Sciatic nerve (tissue), 2 donors: ENCODE measurements at places on chromosomes 3 and 15.

GRCh38 chr3:51706788-51707731, at the start of gene GRM2:
GRM2 (plus strand) TSS chr3:51707068; CDS start chr3:51708984, 1,916 bp downstream.
- peak; percentile 84 for DNase-seq

DNA sequence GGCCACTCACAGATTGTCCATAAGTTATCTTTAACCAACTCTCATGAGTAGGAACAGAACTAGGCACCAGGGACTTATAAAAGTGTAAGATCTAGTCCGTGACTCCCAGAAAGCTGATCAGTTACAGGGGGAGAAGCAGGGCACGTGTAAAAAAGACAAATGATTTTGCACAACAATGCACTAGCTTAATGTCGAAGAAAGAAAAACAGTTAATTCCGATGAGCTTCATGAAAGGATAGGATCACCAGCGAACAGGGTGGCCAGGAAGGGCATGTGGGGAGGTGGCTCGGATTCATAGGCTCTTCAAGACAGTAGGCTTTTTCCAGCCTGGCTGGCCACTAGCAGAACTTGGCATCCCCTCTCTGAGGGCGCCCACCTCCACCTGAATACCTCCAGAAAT, 90.0 kb downstream of the IL5RA start:
- DNase-seq, result no peak

DNA sequence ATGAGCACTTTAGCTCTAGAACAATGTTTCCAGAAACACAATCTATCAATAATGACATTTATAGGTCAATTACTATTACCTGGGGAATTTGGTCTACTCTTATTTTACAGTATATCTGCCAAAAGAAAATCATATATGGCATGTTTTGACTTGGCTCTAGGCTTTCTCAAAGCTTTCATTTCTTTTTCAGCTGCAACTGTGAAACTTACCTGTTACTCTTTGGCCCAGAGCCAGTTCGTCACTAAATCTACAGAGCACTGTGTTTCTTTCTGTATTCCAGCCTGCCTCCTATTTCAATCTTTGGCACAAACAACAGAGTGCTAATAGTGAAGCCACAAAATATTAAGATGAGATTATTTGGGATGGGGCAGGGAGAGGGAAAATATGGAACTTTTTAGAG, 76.0 kb downstream of the P2RY1 start:
- no peak for DNase-seq

- no peak for DNase-seq
These were observed 58.0 kb downstream of the CHD2 start for GRCh38 chr15:92958105-92958504.

- DNase-seq, result no peak
These were observed 25.1 kb upstream of the ANKRD34C start for GRCh38 chr15:79257454-79257853.

GRCh38 chr3:127152684-127153505, 40.0 kb upstream of the PRR23E start:
- peak; percentile 28 for DNase-seq

GRCh38 chr15:40493089-40493840, 22.5 kb downstream of the CHST14 start:
- DNase-seq, result no peak

- no peak for DNase-seq
These were observed 40.4 kb downstream of the TM2D3 start for GRCh38 chr15:101611580-101612299.

- DNase-seq, result no peak
These were observed 52.9 kb downstream of the ARHGAP31 start for GRCh38 chr3:119347036-119347435.

DNA sequence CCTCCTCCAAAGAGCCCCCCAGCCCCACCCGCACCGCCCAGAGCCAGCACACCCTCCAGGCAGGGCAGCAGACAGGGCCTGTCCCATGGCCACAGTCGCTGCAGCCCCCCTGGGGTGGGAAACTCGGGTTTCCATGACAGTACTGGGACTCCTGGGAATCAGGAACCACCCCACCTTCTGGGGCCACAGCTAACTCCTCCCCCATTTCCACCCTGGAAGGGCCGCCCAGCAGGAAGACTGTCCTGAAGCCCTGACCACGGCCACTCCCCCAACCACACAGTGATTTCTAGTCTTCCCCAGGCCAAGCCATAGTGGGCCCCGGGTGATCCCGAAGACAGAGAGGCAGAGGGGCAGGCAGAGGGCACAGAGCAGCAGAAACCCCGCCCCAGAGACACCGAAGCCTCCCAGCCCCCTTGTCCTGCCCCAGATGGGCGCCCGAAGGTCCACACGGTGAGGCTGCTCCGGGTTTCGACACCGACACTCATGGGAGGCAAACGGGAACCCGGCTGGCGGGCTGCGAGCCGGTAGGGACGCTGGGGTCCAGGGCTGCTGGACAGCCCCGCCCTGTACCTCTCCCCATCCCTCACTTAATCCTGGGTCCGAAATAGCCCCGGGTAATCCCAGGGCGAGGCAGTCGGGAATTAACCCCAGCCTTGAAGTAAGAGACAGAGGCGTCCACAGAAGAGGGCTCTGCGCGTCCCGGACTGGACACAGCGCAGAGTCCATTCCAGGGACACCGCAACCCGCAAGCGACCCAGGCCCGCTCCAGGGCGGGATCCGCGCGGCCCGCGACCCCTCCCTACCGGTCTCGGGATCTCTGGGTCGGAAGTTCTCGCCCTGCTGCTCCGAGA, 138.4 kb downstream of the NUP210 start:
- peak; percentile 72 for DNase-seq

DNA sequence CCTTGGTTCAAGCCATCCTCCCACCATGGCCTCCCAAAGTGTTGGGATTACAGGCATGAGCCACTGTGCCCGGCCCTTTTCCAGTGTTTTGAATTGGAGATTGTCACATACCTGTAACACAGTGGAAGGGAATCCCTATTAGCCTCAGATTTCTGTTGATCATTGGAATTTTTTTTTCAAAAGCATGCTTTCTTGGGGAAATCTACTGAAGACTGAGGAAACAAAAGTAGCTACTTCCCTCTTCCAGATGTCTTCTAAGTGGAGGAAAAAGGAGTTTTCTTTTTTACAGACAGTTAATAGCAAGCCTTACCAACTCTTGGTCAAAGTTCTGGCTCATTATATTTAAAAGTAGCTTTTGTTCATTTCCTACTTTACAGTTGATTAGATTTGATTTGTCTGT, 33.7 kb downstream of the CHD2 start:
- no peak for DNase-seq

DNA sequence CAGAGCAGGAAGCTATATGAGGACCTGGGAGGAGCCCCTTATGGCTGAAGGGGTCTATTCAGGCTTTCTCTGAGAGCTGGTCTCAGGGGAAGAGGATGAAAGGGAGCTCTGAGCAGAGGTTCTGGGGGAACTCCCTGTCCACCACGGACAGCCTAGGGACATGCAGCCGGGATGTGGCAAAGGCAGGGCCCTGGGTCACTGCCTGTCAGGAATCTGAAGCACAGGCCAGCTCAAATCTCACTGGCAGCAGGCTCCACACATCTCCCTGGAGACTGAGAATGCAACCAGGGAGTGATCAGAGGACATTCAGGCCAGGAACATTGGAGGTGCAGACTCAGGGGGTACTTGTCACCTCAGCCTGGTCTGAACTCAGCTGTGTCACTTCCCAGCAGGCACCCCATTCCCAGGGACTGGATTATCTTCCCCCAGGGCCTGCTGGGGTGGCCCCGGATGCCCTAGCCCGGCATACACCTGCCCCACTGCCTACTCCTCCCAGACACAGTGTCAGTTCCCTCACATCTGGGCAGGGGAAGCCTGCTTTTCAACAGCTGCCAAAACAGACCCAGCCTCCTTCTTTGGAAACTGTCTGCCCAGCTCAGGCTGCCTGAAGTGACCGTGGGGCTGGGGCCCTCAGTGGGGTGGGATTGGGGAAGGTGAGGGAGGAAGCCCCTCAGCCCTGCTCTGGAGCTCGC, 18.3 kb upstream of the SEMA3F start:
- no peak for DNase-seq

DNA sequence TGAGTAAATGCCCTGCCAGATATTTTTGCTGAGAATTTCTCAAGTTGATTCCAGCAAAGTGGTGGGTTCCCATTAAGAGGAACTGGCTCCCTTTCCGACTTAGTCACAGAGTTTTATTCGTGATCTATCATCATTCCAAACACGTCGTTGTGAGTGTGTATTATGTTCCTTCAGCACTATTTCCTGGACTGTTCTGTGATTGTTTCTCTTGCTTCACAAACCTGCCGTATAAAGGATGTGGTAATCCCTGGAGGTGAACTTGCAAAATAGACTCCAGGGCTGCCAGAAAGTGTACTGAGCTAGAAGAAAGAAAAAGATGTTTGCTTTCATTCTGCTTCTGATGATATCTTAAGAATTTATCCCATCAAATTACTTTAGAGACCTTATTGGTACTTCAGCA, 14.5 kb upstream of the CAPN3 start:
- no peak for DNase-seq

DNA sequence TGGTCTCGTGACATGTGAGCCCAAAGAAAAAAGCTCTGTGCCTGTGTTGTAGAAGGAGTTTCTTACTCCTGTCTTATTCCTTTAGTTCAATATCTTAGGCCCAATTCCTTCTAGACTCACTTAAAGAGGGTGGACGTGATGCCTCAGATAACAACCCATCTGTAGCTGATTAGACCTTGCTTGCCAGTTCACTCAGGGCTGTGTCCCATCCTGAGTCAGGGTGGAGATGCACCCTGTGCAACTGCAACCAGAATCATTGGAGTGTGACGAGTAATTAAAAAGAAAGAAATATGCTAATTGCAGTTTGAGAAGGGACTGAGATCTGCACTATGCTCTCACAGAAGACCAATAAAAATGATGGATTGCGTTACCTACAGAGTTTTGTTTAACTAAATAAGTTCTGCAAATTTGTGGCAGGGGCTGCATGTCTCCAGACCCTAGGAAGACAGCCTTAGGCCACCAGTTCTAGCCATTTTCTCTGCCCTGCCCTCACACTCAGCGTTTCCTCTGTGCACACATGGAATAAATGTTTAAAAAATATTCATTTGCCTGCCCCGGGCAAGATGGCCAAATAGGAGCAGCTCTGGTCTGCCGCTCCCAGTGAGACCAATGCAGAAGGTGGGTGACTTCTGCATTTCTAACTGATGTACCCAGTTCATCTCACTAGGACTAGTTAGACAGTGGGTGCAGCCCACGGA, 83.0 kb downstream of the MOBP start:
- no peak for DNase-seq

GRCh38 chr3:27596334-27596841, 112.2 kb upstream of the SLC4A7 start:
- no peak for DNase-seq

- no peak for DNase-seq
These were observed 26.3 kb downstream of the DNASE1L3 start for GRCh38 chr3:58184309-58184981.

GRCh38 chr3:12413721-12414255, 70.5 kb upstream of the TSEN2 start:
- no peak for DNase-seq

DNA sequence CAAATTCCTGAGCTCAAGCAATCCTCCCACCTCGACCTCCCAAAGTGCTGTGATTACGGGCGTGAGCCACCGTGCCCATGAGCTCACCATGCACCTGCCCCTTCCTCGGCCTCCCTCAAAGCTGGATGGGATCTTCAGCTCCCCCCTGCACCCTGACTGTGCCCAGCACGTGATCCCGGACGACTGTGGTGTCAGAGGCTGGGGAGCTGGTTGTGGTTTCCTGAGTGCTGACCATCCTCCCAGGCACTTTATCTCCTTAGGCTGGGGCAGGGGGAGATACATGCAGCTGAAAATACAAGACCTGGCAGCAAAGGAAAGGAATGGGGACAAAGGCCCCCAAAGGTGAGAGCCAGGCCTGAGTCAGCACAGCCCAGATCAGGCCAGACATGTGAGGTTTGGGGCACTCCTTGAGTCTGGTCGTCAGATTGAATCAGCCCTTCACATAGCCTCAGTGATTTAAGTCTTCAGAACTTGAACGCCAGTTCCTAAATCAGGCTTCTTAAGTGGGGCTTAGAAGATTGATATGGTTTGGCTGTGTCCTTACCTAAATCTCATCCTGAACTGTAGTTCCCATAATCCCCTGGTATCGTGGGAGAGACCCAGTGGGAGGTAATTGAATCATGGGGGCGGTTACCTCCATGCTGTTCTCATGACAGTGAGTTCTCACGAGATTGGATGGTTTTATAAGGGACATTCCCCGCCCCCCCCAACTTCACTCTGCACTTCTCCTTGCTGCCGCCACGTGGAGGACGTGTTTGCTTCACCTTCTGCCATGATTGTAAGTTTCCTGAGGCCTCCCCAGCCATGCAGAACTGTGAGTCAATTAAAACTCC, 35.8 kb downstream of the PRKCD start:
- DNase-seq, result no peak

DNA sequence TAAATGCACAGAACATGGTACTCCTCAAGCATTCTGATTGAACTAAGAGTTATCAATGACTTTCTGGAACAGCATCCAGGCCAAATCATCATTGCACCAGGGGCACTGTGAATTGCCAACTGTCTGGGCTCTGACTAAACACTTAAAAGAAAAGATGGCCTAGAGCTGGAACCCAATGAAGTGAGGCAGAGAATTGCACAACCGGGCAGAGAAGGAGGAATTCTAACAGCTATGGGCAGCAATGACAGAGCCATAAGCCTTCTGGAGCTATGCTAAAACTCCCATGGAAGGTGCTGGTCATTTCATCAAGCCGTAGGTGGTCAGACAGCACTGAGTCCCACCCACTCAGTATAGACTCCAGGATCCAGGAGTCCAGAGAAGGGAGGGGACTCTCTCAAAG, 48.1 kb upstream of the OXTR start:
- no peak for DNase-seq

GRCh38 chr15:34065261-34065660, 26.3 kb upstream of the AVEN start:
- DNase-seq, result no peak

- no peak for DNase-seq
These were observed 14.2 kb downstream of the ATXN7 start for GRCh38 chr3:63877737-63878393.

- no peak for DNase-seq
These were observed 59.6 kb upstream of the TSC22D2 start for GRCh38 chr3:150348500-150348899.

- DNase-seq, result no peak
These were observed 13.9 kb upstream of the APH1B start for GRCh38 chr15:63263519-63263918.

- no peak for DNase-seq
These were observed 53.5 kb downstream of the WWTR1 start for GRCh38 chr3:149604125-149604875.

- DNase-seq, result no peak
These were observed 143.2 kb upstream of the PRR20G start for GRCh38 chr3:127431066-127431465.

DNA sequence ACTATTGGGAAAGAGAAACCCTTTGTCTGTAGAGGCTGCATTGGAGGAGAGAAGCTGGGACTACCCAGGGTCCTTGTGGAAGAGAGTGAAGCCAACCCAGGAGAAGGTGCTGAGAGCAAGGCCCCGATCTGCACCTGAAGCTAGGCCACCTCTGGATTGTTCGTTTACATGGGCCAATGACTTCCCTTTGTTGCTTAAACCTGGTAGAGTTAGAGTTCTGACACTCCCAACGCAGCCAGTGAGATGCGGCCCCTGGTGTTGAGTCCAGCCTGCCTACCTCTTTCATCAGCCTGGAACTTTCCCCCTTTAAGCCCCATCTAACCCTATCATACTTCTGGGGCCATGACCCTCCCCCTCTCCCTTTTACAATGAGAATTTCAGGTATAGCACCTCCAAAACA, 30.8 kb downstream of the CCDC13 start:
- DNase-seq, result no peak
